ENCODE measurements at places on chromosomes 16 and 17.

DNA sequence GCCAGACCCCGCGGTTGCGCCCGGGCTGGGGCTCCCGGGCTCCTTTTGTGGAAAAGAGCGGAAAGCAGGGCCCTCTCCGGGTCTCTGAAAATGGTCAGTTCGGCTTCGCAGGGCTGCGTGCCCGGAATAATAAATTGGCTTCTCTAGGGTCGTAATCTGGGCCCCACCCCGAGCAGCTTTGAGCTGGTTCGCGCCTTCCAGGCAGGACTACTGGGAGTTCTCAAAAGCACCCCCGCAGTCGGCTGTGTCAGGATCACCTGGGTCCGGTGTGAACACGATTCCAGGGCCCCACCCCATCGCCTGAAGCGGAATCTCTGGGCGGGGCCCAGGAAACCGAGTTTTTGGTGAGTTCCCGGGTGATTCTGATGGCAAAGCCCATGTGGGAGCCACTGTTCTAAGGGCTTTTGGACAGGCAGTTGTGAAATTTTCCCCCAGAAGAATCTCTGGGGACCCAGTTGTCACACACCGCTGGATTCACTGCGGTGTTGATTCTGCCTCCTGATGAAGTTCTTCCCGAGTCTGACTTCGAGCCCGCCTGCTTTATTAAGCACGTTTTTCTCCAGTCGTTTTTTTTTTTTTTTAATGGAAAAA is 77.0 kb downstream of the MRC2 start:
- no peak for DNase-seq

DNA sequence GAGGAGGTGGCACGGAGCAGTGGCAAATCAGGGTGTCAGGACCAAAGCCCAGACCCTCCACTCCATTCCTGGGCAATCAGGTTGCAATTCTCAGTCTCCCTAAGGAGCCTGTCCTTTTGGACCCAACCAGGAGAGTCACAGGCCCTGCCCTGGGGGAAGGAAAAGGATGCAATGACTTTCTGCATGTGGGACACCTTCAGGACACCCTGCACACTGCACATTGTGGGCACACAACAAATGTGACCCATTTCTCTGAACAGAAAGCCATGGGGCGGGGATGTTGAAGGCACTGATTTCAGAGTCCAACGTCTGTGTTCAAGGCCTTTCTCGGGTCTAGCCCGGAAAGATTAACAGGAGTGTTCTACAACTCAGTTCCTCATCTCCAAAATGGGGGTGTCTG is 286.2 kb upstream of the FOXF1 start:
- no peak for DNase-seq

DNA sequence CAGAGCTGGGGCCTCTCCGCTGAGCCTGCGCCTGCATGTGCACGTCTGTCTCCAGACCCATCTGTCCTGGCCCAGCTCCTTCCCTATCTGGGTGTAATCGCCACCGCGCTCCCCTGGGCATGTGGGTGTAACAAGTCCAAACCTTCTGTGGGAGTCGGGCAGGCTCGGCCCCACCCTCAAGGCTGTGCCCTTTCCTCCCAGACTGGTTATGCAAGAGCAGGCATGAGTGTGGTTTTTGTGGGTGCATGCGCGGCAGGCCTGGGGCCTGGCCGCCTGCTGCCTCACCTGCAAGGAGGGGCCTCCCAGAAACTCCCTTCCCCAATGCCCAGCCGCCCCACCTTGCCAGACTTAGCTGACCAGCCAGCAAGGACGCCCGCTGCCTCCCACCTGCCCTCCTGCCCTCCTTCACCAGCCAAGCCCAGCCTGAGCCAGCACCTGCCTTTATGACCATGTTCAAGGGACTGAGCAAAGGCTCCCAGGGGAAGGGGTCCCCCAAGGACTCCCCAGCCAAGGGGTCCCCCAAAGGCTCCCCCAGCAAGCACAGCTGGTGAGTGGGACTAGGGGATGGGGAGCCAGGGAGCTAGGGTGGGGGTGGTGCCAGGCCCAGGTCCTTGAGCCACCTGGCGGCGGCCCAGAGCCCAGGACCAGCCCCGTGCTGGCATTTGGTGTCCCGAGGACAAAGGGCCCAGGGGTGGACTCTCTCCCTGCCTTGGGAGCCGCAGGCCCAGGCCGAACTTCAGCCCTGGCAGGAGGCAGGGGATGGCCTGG is at the start of gene EVPLL:
Gene EVPLL, plus strand, starts transcription at position 342 of the 768 bp plus-strand sequence. CDS start 3,160 bp downstream, outside the sequence.
- no peak for DNase-seq

DNA sequence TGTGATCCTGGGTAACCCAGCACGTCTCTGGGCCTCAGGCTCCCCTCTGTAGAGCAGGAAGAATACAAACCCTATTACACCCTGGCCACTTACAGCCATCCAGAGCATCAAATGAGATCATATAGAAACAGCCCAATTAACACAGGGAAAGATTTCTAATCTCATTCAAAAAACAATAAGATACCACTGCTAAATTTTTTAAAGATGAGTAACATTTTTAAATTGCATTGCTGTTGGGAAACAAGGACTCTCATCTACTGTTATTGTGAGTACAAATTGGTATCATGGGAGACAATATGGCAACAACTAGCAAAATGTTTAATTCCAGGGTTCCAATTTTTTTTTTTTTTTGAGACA is 41.1 kb downstream of the SRL start:
- no peak for DNase-seq

GRCh38 chr16:65195998-65196397 is 74.1 kb upstream of the CDH11 start:
- no peak for DNase-seq

DNA sequence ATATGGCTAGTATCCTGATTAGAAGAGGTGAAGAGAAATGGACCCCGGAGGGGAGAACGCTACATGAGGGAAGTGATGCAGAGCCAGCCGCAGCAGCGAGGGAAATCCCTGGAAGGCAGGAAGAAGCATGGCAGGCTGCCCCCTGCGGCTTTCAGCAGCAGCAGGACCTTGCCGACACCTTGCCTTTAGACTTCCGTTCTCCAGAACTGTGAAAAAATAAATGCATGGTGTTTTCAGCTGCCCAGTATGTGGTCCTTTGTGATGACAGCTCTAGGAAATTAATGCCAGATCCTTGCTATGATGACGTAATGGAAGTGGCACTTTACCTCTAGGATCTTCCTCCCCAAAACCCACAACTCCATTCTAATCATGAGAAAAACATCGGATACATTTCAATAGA is 9.7 kb upstream of the ZFP1 start:
- DNase-seq = no peak

DNA sequence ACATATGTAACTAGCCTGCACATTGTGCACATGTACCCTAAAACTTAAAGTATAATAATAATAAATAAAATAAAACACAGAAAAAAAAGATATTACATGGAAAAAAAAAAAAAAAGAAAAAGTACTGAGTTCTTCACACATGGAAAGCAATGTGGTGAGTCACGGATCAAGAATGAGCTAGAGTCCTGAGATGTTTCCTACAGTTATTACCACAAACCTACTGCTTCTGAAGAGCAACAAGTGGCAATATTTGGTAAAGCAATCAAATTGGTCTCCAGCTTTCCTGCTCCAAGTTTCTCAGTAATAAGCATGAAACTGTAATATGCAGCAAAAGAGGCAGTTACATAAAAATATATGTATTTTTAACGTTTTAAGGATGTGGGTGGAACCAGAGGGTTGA is 223.3 kb upstream of the SALL1 start:
- DNase-seq = peak; percentile 63

DNA sequence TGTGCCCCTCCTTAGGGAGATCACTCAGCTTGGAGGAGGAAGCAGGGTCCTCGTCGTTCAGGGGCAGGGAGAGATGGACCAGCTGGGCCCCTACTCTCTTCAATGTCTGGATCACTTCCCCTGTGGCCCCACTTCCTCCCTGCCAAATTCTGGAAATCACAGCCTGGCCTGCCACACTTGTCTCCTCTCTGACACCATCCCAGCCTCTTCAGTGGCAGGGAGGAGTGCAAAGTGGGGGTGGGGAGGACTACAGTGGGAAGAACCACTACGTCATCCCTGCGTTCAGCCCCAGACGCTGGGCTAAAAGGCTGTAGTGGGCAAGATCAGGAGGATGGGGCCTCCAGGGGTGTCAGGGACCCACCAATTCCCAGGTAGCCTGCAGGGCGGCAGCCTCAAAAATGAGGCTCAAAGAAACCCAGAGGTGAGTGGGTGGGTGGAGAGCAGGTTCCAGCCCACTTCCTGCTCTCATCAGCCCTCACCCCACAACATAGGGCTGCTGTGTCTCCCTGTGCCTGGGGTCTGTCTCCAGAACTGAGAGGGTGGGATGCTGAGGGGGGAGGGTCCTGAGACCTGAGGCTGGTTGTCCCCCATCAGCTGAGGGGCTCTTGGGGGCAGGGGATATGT is 25.0 kb upstream of the TAC4 start:
- no peak for DNase-seq

- no peak for DNase-seq
These were observed 6.9 kb upstream of the SLC13A2 start for GRCh38 chr17:28466521-28467048.
